Ovary (tissue), 10 donors: ENCODE measurements at places on chromosomes 6 and 20. TPM values are rescaled to one million over a fixed set of nuclear protein-coding genes. Genes with fewer than 3 reads are reported as not detected.

GRCh38 chr6:145815309-145816274 is 997 bp upstream of the FBXO30 start:
- DNase-seq = no peak

DNA sequence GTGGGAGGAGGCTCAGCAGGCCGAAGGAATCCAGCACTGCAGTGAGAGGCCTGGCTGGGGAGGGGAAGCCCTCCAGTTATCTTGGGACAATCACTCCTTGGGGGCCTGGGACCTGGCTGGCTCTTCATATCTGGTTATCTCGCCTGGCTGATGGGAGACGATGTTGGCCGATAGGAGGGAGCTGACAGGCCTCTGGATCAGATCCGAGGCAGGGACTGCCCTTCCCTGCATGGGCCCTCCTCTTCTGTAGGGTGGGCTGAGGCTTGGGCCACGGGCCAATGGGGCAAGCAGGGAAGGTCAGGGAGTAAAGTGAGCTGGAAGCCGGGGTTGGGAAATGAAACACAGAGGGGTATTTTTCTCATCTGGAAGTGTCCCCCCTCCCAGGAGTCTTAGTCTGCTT is 25.2 kb downstream of the MANBAL start:
- peak; percentile 69 for DNase-seq

GRCh38 chr6:37646986-37647764 is 50.5 kb downstream of the MDGA1 start:
- no peak for DNase-seq

- no peak for DNase-seq
Observed at GRCh38 chr6:2794171-2794730, 29.1 kb downstream of the WRNIP1 start.

DNA sequence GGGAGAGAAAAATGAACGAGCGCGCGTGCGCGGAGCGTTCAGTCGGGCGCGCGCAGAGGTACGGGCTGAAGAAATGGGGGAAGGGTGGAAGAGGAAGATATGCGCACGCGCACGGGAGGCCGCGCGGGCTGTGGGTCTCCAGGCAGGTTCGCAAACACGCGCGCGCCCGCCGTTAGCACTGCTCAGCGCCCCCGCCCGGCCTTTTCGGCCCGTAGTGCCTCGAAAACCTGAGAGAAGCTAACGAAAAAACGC is 393 bp downstream of the BCLAF1 start:
- peak; percentile 91 for DNase-seq

DNA sequence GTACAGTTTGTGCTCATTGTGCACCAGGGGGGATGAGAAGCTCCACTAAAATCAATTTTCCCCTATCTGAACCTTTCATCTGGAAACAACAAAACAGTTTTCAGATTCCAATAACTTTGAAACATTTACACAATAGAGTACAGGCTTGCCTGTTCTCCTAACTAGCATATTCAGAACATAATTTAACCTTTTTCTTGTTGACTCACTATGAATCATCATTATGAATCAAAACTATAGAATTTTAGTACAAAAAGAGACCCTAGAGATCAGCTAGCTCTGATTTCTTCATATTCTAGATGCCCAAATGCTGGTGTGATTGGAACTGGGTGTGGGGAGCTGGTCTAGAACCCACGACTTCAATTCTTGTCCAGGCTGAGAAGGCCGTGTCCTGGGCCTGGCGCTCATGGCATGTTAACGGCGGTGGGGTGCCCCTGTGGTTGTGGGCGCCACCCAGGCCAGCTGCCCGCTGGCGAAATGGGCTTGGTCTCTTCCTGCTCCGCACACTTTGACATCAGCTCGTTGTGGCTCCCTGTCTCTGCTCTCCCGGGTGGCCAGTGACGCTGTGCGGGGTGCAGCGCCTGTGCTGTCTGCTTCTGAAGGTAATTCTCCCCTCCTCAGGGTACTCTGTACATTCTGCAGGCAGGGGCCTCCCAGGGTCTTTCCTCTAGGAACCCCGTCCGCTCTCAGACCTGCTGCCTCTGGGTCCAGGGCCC is 29.9 kb upstream of the AGPAT4 start:
- DNase-seq = no peak

CYP39A1 gene
- total RNA-seq = 22.9 TPM

DNA sequence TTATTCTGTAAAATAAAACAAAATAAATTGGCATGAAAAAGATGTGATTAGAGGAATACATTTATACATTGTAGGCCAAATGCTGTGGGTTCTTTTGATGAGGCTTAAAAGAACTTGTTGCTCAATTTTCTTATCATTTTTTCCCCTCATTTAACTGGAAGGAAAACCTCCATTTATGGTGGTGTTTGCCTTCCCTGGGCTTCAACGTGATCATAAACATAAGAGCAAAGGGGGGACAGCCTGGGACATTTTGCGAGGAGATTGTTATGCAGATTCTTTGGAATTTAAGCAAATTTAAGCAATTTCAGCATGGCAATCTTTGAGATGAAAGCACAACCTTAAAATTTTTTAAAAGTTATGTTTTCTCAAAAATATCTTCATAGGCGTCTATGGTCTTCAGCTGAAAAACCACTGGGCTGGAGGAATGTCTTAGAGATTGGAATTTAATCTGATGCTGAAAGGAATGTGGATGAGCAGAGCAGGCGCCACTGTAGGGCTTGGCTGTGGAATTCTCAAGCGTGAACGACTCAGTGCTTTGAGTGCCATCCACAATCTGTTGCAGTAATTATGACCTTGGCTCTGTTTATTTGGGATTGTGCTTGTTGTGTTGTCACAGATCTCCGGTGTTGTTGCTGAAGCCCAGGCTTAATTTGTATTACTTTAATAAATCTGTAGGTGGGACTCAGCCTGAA is 149.4 kb upstream of the MLIP start:
- DNase-seq = no peak

WFDC12 gene
- not detected for total RNA-seq

DNA sequence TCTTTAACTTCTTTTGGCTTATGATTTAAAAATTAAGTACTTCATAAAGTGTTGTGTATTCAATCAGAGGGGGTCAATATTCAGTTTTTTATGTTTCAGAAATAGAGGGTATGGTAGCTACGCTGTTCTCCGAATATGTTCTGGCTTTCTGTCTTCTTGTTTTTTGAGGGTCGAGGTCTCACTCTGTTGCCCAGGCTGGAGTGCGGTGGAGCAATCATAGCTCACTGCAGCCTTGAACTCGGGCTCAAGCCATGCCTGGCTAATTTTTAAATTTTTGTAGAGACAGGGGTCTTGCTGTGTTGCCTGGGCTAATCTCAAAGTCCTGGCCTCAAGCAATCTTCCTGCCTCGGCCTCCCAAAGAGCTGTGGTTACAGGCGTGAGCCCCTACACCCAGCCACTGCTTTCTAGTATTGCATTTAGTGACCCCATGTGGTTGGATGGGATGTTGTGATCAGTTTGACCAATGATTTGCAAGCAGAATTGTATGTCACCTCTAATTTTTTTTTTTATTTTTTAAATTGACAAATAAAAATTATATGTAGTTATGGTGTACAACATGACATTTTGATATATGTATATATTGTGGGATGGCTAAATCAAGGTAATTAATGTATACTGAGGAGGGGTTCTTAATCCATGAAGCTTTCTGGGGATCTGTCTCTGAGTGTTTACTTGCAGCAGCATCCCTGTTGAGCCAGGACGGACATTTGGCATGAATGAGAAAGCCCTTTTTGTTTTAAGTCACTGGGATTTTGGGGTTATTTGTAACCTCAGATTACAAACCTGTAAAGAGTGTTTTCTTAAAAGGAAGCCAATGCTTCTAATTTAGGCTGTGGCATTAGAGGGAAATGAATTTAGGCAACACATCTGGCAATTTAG is 38.5 kb upstream of the DEK start:
- no peak for DNase-seq

GTSF1L gene
- total RNA-seq = not detected

GRCh38 chr20:63749597-63750508 is 10.3 kb downstream of the SLC2A4RG start:
- DNase-seq = peak; percentile 53

DNA sequence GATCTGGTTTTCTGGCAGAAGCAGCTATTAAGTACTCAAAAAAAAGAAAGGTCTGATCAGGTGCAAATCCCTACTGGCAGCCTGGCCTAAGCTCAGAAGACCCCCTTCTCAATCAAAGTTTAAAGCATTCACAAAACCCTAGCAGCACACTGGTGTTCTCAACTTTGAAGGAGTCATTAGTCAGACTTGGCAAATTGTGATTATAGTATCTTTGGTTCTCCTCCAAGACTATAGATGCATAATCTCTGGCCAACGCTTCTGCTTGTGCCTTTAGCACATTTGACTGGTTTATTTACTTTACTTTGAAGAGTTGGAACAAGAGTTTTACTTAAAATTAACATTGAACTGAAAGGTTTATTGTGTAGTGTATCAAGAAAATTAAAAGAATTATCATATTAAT is 248.9 kb downstream of the PTPRK start:
- no peak for DNase-seq

SLC25A27 gene
- 56.9 TPM for total RNA-seq

COL9A1 gene
- total RNA-seq = 0.15 TPM

OR2J3 gene
- total RNA-seq = 0.13 TPM

GRCh38 chr6:36997811-36998722 is 7.4 kb upstream of the FGD2 start:
- DNase-seq = peak; percentile 67

DNA sequence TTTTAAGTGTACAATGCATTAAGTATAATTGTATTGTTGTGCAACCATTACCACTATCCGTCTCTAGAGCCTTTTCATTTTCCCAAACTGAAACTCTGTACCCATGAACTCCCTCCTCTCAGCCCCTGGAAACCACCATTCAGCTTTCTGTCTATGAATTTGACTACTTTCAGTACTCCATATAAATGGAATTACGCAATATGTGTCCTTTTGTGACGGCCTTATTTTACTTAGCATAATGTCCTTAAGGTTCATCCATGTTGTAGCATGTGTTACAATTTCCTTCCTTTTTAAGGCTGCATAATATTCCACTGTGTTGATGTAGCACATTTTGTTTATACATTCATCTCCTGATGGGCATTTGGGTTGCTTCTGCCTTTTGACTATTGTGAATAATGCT is 143.6 kb upstream of the KCNG1 start:
- DNase-seq = no peak

- DNase-seq = peak; percentile 74
Observed at GRCh38 chr20:461254-462198, 807 bp downstream of the TBC1D20 start.

ENPP3 gene
- total RNA-seq = 0.88 TPM

GRCh38 chr20:33099843-33100538 is 20.5 kb downstream of the BPIFB4 start:
- no peak for DNase-seq

DNA sequence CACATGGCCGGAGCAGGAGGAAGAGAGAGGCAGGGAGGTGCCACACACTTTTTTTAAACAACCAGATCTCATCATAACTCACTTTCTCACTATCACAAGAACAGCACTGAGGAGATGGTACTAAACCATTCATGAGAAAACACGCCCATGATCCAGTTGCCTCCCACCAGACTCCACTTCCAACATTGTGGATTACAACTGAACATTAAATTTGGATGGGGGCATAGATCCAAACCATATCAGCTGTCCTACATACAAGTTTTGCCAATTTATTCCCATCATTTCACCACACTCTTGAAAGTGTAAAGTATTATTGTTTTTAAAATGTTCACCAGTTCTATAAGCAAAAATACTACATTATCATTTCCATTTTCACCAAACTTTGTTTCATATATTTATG is 33.9 kb upstream of the VGLL2 start:
- DNase-seq = no peak

GRCh38 chr6:44016131-44016870 is 111.0 kb downstream of the MRPL14 start:
- no peak for DNase-seq

SLC17A3 gene
- 0.42 TPM for total RNA-seq

GRCh38 chr6:39061182-39061581 is 12.6 kb downstream of the GLP1R start:
- no peak for DNase-seq

GRCh38 chr6:117326396-117326795 is 61.0 kb downstream of the VGLL2 start:
- DNase-seq = no peak

BMP7 gene
- 0.15 TPM for total RNA-seq

- DNase-seq = no peak
Observed at GRCh38 chr6:148021699-148022098, 320.9 kb upstream of the SASH1 start.

GRCh38 chr20:45433316-45433715 is 17.4 kb downstream of the PIGT start:
- no peak for DNase-seq

DNA sequence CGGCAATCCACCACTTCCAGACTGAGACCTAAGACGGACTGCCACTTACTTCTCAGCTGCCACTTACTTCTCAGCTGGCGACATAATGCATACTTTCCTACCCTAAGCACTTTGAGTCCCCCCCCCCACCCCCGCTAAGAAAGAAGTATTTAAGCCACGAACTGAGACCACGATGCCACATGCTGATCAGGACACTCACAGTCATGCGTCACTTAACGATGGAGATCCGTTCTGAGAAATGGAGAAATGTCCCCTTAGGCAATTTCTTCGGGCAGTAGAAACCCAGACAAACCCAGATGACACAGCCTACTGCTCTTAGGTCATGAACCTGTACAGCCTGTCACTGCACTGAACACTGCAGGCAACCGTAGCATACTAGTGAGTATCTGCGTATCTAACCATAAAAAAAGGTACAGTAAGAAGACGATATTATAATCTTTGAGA is 690 bp downstream of the IFNGR1 start:
- no peak for DNase-seq

GRCh38 chr6:16320533-16321340 is 82.3 kb downstream of the GMPR start:
- no peak for DNase-seq

- DNase-seq = no peak
Observed at GRCh38 chr20:40186826-40187225, 502.2 kb downstream of the MAFB start.

RPS6KA2 gene
- total RNA-seq = 43.4 TPM

GRCh38 chr6:164345327-164345726 is 930.8 kb downstream of the QKI start:
- DNase-seq = no peak

- DNase-seq = no peak
Observed at GRCh38 chr6:107473660-107474059, 14.3 kb upstream of the PDSS2 start.

NOTCH4 gene
- total RNA-seq = 13.6 TPM

FBXO5 gene
- 5.3 TPM for total RNA-seq

MDN1 gene
- 32.3 TPM for total RNA-seq
